ENCODE measurements at places on chromosomes 4 and X. TPM values are rescaled to one million over a fixed set of nuclear protein-coding genes. Genes with fewer than 3 reads are reported as not detected.

GRCh38 chr4:3483471-3483921 lies 20.4 kb downstream of the DOK7 start:
- no peak for DNase-seq
- H3K27me3 ChIP-seq, result peaks cover 23% of the 10 kb centered on the region
- H3K4me3 ChIP-seq, result no peak overlapping the region
- no peaks in the 10 kb centered on the region for H3K4me1 ChIP-seq
- no peaks in the 10 kb centered on the region for H3K36me3 ChIP-seq

- H3K36me3 ChIP-seq, result peaks cover 4% of the 10 kb centered on the region
- no peaks in the 10 kb centered on the region for H3K27me3 ChIP-seq
- H3K4me3 ChIP-seq, result no peak overlapping the region
- no peaks in the 10 kb centered on the region for H3K4me1 ChIP-seq
Observed at GRCh38 chr4:150495550-150495949, 86.4 kb upstream of the MAB21L2 start.

- no peak overlapping the region for H3K27ac ChIP-seq
- H3K4me1 ChIP-seq, result no peaks in the 10 kb centered on the region
Observed at GRCh38 chr4:54482529-54483200, 175.1 kb upstream of the KIT start.

- no peak overlapping the region for H3K27ac ChIP-seq
- H3K4me1 ChIP-seq, result no peaks in the 10 kb centered on the region
- no peak overlapping the region for H3K4me3 ChIP-seq
- H3K36me3 ChIP-seq, result no peaks in the 10 kb centered on the region
- H3K27me3 ChIP-seq, result no peaks in the 10 kb centered on the region
- no peak for DNase-seq
Observed at GRCh38 chr4:177242651-177243286, 66.9 kb upstream of the NEIL3 start.

DNA sequence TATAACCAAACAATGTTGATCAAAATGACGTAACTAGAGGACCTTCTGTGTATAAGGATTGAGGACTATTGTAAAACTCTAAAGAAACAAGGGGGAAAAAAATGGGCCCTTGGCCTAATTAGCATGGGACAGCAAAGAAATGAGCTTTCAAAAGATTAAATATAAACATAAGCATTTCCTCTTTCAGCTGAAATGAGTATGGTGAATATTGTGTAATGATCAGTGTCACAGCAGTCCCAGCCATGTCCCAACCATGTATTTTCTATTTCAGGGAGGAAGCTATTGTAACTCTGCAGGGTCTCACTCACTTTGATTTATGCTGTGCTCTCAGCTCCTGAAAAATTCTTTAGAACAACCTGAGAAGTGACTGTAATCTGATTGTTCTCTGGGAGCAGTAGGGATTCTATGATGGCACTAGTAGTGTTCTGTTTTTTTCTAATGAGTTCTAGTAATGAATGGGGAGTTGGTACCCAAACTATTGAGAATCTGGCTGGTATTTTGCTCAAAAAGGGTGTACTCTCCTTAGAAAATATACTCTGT lies 25.8 kb downstream of the ANXA10 start:
- no peak for DNase-seq
- no peak overlapping the region for H3K4me3 ChIP-seq
- H3K27me3 ChIP-seq, result peaks cover 5% of the 10 kb centered on the region
- H3K4me1 ChIP-seq, result no peaks in the 10 kb centered on the region

The GAGE1 gene
- not detected for total RNA-seq

The EGF gene
- total RNA-seq, result not detected

The MAGEA10 gene
- total RNA-seq, result not detected

GRCh38 chr4:159722052-159722451 lies 619.2 kb downstream of the RAPGEF2 start:
- no peaks in the 10 kb centered on the region for H3K36me3 ChIP-seq
- H3K27me3 ChIP-seq, result no peaks in the 10 kb centered on the region

DNA sequence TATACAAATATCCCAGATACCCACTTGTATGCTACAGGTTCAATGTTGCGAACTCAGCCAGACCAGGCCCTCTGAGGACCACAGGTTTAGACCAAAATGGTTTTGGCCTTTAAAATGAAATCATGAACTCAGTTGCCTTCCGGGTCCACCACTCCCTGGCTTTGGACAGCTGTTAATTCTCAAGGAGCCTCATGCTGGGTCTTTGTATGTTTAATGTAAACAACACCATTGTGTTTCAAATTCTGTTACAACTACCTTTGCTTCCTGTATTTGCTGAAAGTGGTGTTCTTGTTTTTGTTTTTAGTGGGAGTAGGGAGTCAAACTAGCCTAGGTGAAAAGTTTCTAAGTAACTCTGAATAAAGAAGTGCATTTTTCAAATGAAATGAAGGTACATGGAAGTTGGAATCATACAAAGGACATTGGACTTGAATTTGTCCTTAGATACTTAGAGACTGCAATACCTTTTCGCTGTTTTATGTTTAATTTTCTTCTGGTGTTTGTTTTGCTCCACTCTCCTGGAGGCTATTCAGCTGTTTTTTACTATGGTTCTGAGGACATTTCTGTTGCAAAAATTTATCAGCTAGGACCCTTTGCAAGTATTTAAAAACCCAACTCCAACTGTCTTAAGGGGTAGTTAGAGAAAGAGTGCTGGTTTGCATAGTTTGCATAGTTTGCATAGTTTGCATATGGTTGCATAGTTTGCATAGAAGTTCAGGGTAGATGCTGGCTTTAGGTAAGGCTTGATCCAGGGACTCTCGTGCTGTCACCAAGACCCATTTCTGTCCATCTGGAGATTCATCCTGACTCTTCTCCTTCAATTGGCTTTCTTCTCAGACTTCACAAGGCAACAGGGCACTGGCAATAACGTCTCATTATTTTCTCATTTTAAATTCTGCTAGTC lies 70.1 kb downstream of the MID1IP1 start:
- H3K27me3 ChIP-seq, result no peaks in the 10 kb centered on the region
- no peak overlapping the region for H3K27ac ChIP-seq
- no peak for DNase-seq
- no peak overlapping the region for H3K4me3 ChIP-seq

The ADH1B gene
- total RNA-seq, result not detected

GRCh38 chrX:74234818-74235217 lies 69.2 kb upstream of the ZCCHC13 start:
- no peak for DNase-seq
- H3K36me3 ChIP-seq, result no peaks in the 10 kb centered on the region
- H3K27ac ChIP-seq, result no peak overlapping the region
- no peaks in the 10 kb centered on the region for H3K27me3 ChIP-seq
- no peak overlapping the region for H3K4me3 ChIP-seq

The HS3ST1 gene
- not detected for total RNA-seq

The GYPB gene
- not detected for total RNA-seq

GRCh38 chr4:67451464-67451863 lies 93.8 kb downstream of the CENPC start:
- no peaks in the 10 kb centered on the region for H3K4me1 ChIP-seq
- H3K27me3 ChIP-seq, result no peaks in the 10 kb centered on the region
- no peak for DNase-seq
- no peak overlapping the region for H3K4me3 ChIP-seq

- H3K27me3 ChIP-seq, result no peaks in the 10 kb centered on the region
- no peaks in the 10 kb centered on the region for H3K36me3 ChIP-seq
- no peak overlapping the region for H3K4me3 ChIP-seq
- H3K27ac ChIP-seq, result no peak overlapping the region
Observed at GRCh38 chrX:106599411-106599810, 12.4 kb upstream of the RADX start.

DNA sequence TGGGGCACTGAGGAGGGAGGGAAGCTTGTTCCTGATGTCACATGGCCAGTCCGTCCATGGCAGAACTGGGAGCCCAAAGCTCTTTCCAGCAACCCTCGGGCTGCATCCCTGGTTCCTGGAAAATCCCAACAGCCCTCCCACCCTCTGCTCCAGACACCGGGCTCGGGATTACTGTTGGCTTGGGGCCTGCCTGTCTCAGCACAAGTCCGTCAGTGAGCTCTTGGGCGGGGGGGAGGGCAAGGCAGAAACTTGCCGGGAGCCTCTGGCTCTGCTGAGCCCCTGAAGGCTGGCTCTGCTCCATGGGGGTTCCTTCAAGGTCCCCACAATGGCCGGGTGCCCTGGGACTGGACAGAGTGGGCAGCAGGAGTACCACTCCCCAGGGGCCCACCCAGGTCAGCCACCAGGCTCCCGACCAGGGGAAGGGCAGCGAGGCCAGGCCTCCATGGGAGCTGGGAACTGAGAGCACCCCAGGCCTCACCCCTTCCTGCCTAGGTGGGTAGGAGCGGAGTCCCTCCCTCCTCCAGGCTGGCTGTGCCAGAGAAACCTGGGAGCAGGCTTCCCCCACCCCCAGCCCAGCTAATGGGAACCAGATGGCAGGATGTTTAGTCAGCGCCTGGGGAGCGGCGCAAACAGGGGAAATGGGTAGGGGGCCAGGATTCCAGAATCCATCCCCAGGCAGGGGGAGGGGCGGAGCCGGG lies 6.4 kb upstream of the HAUS7 start:
- H3K4me3 ChIP-seq, result no peak overlapping the region
- H3K27me3 ChIP-seq, result no peaks in the 10 kb centered on the region
- H3K27ac ChIP-seq, result no peak overlapping the region

- peaks cover 3% of the 10 kb centered on the region for H3K27me3 ChIP-seq
- DNase-seq, result no peak
- H3K4me3 ChIP-seq, result no peak overlapping the region
- H3K27ac ChIP-seq, result no peak overlapping the region
- no peaks in the 10 kb centered on the region for H3K36me3 ChIP-seq
Observed at GRCh38 chr4:72809208-72809607, 240.2 kb upstream of the ADAMTS3 start.
